Upper lobe of left lung (tissue), 6 donors: ENCODE measurements at places on chromosomes 6 and 20. TPM values are rescaled to one million over a fixed set of nuclear protein-coding genes. Genes with fewer than 3 reads are reported as not detected.

Gene CENPW
- total RNA-seq: not detected

Gene TFAP2C
- 3.5 TPM for total RNA-seq

Gene ULBP1
- total RNA-seq: 1.1 TPM

DNA sequence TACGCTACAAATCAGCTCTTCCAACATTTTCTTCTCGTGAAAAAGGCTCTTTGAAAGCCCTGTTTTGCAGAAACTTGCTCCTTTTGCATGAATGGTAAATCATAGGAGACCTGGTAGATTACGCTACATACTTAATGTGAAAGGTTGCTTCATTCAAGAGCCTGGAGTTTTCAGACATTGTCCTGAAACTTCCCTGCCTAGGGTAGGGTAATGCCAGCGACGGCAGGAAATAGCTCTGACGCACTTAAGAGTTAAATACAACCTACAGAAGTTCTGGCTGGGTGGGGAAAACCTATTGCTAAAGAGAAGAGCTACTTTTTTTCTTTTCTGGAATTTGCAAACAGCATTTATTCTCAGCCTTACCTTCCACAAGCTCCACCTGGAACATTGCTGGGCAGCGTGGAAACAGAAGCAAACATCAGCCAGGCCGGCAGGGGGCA, 144.5 kb downstream of the LPA start:
- peaks cover 4% of the 10 kb centered on the region for H3K4me1 ChIP-seq
- H3K27me3 ChIP-seq: no peaks in the 10 kb centered on the region
- no peaks in the 10 kb centered on the region for H3K36me3 ChIP-seq

DNA sequence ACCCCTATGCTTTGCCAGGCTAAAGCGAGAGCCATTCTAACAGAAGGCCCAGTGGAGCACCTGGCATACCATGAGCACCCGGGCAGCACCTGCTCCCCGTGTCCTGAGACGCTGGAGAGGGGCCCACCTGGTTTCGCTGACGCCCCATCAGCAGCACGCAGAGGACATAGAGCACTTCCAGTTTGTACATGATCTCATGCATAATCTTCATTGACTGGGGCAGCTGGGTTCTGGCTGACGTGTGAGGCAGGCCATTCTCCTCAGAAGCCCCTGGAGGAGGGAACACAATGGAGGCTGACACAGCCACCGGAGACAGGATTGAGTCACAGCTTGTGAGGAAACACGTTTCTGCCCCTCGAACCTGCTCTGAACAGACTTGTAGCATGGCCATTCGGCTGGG, 65.4 kb downstream of the MYH7B start:
- H3K4me3 ChIP-seq: no peak overlapping the region
- peaks cover 66% of the 10 kb centered on the region for H3K36me3 ChIP-seq
- no peaks in the 10 kb centered on the region for H3K27me3 ChIP-seq

- H3K4me3 ChIP-seq: no peak overlapping the region
- no peaks in the 10 kb centered on the region for H3K36me3 ChIP-seq
- H3K27me3 ChIP-seq: no peaks in the 10 kb centered on the region
- no peaks in the 10 kb centered on the region for H3K4me1 ChIP-seq
- H3K27ac ChIP-seq: no peak overlapping the region
- DNase-seq: no peak
Measured at GRCh38 chr6:63819831-63820230, 184.2 kb downstream of the PHF3 start.

DNA sequence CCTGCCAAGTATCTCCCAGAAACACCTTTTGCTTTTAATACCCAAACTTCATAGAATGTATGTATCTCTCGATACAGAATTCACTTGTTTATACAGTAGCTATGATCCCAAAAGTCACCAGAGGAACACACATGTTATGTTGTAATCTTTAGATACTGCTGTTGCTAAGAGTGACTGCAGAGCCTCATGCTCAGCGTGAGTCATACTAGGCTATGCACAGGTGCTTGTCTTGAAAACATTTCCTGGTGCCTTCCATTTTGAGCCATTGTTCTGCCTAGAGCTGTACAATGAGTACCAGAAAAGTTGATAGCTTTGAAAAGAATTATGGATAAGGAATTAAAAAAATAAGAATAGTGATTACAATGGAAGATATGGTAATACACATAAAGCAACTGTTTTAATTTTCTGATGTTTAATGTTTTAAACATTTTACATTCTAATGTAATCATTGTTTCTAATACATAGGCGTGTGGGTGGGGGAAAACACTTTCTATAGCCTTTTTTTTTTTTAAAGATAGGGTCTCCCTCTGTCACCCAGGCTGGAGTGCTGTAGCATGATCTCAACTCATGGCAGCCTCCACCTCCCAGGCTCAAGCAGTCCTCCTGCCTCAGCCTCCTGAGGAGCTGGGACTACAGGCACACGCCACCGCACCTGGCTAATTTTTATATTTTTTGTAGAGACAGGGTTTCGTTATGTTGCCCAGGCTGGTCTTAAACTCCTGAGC, 79.4 kb downstream of the CD24 start:
- no peak overlapping the region for H3K4me3 ChIP-seq
- no peak overlapping the region for H3K27ac ChIP-seq
- DNase-seq: no peak
- H3K4me1 ChIP-seq: no peaks in the 10 kb centered on the region
- no peaks in the 10 kb centered on the region for H3K27me3 ChIP-seq
- no peaks in the 10 kb centered on the region for H3K36me3 ChIP-seq

DNA sequence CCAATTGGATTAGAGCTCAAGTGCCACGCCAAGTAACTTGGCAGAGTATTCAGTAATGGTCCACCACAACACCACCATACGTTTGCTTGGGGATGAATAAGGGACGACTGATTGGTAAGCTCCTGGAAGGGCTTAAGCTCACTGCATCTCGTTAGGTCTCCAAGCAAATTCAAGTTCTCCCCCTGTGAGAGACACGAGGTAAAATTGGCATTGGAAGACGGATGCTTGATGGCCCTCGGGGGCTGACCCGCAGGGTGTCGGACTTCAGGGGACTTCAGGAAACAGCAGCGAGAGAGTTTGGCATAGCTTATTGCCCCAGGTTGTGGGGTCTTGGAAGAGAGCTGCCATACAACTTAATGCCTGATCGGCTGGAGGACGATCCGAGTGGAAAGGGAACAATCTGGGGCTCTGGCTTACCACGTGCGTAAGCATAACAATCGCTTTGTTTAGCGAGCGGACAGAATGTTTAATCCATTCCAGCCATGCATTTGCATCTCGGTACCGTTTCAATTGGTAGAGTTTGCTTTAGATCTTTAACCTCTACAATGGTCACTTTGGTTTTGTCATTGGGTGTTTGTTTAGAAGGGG, 4.8 kb upstream of the ZNFX1 start:
- DNase-seq: no peak
- H3K27me3 ChIP-seq: no peaks in the 10 kb centered on the region
- H3K27ac ChIP-seq: no peak overlapping the region
- H3K4me3 ChIP-seq: no peak overlapping the region
- H3K36me3 ChIP-seq: peaks cover 46% of the 10 kb centered on the region

GRCh38 chr20:10398834-10399369, 35.1 kb downstream of the MKKS start:
- H3K4me3 ChIP-seq: no peak overlapping the region
- no peak for DNase-seq
- H3K27me3 ChIP-seq: no peaks in the 10 kb centered on the region
- H3K36me3 ChIP-seq: no peaks in the 10 kb centered on the region
- H3K27ac ChIP-seq: no peak overlapping the region

GRCh38 chr20:32443386-32443974, 85.3 kb downstream of the ASXL1 start:
- no peak for DNase-seq
- H3K4me1 ChIP-seq: peaks cover 14% of the 10 kb centered on the region
- no peaks in the 10 kb centered on the region for H3K27me3 ChIP-seq
- H3K27ac ChIP-seq: no peak overlapping the region
- no peak overlapping the region for H3K4me3 ChIP-seq

- H3K27ac ChIP-seq: no peak overlapping the region
- no peaks in the 10 kb centered on the region for H3K36me3 ChIP-seq
- peaks cover 19% of the 10 kb centered on the region for H3K4me1 ChIP-seq
- no peaks in the 10 kb centered on the region for H3K27me3 ChIP-seq
- DNase-seq: no peak
Measured at GRCh38 chr6:128365520-128366160, 154.8 kb downstream of the PTPRK start.

- no peaks in the 10 kb centered on the region for H3K27me3 ChIP-seq
- H3K4me1 ChIP-seq: no peaks in the 10 kb centered on the region
- no peak overlapping the region for H3K27ac ChIP-seq
- DNase-seq: no peak
Measured at GRCh38 chr6:13593720-13594119, 19.3 kb downstream of the SIRT5 start.

- no peak overlapping the region for H3K4me3 ChIP-seq
- H3K4me1 ChIP-seq: peaks cover 26% of the 10 kb centered on the region
- no peaks in the 10 kb centered on the region for H3K36me3 ChIP-seq
Measured at GRCh38 chr6:37140145-37140544, 29.8 kb upstream of the PIM1 start.
